ENCODE measurements at places on chromosomes 3 and 15.

GRCh38 chr3:193572426-193572908 is 17.8 kb upstream of the ATP13A4 start:
- peak; percentile 26 for DNase-seq

GRCh38 chr3:142987707-142988106 is 13.7 kb upstream of the U2SURP start:
- no peak for DNase-seq

DNA sequence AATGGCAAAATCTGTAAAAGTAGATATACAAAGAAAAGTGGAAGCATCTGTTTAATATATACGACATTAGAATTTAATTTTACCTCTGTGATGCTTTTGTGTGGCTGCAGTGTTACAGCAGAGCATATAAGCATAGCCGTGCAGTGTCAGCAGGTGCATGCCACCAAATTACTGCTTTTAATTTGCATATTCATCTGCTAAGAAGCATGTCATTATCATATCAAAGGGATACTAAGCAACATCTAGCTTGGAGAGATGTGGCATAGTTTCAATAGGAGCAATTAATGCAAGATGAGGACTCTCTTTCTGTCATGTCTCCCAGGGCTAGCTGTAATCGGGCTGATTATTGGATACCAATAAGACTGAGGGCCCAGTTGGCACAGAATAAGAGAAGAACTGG is 214.4 kb upstream of the SOX2 start:
- no peak for DNase-seq

GRCh38 chr15:99504071-99504822 is 61.5 kb upstream of the MEF2A start:
- DNase-seq: no peak

DNA sequence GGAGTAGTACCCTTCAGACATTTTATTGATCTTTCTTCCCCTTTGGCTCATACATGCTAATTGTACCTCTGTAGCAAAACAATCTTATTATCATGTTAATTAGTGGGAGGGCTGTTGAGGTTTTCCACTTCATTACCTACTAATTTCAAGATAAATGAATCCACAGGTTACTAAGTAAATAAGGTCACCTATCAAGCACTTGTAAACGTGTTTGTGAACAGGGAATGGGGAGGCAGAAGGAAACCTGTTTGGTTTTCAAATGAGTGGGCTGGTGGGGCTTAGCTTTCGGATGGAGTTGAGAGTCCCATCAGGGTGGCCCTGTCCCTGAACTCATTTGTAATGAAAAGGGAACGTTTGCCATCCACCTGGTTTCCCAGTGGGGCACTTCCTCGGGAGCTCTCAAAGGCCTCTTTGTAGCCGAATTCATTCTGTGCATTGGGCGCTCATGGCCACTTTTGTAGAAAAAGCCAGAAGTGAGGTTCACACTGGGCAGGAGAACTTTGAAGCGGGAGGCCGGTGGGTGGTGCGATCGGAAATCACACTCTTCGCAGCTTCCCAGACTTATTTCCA is 419.8 kb upstream of the NR2F2 start:
- no peak for DNase-seq

DNA sequence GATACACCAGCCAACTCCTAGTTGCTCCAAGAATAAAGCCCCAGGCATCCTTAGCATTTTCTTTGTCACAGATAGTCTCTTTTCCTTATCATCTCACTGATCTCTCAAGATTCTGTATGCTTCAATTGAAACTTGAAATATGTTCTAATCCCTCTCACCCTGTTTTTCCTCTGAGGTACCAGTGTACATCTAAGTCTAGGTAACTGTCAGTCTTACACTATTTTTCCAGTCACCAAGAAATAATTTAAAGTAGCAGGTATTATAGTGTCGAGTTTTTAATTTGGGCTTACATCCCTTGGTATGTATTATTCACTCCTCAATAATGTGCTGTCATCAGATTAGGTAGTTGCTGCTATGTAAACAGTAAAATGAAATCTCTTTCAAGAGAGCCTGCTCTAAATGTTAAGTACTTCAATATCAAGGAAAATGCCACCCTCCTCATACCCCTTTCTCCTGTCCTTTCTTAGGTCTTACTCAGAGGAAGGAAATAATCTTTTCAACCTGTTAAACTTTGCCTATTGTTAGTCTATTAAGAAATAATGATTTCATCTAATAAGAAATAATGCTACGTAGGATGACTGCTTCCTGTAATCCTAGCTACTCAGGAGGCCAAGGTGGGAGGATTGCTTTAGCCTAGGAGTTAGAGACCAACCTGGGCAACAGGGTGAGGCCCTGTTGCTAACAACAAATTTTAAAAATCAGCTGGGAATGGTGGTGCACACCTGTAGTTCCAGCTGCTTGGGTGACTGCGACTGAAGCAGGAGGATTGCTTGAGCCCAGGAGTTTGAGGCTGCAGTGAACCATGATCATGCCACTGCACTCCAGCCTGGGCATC is 39.8 kb downstream of the TSC22D2 start:
- no peak for DNase-seq

DNA sequence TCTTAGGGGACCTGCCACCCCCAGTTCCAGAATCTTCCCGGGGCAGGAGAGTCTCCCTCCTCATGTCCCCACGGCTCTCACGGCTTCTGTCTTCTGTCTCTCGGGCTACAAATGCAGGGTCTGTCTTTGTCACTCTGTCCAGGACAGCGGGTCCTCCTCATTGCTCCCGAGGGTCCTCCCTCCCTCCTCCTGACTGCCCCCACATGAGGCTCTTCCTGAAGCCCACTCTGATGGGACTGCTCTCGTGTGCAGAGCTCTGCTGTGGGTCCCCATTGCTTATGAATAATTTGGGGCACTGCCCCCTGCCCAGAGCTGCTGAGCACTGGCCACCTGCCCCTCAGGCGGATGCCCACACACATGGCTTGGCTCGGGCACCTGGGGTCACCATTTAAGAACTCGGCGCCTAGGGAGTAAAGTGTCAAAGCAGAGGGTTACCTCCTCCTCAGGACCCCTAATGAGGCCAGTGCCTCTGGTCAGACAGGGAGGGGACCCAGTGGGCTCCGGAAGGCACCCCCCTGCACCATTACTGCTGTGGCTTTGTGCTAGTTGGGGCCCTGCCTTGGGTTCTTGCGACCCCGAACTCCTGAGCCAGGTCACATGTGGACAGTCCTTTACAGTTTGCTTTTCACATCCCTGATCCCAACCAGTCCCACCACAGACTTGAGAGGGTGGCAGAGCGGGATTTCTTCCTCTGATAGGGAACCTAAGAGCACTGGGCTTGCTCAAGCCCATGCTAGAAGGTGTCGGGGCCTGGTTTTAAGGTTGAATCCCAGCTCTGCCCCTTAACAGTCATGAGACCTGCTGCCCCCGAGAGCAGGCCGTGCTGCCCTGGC is 22.1 kb downstream of the HDAC11 start:
- DNase-seq: no peak

DNA sequence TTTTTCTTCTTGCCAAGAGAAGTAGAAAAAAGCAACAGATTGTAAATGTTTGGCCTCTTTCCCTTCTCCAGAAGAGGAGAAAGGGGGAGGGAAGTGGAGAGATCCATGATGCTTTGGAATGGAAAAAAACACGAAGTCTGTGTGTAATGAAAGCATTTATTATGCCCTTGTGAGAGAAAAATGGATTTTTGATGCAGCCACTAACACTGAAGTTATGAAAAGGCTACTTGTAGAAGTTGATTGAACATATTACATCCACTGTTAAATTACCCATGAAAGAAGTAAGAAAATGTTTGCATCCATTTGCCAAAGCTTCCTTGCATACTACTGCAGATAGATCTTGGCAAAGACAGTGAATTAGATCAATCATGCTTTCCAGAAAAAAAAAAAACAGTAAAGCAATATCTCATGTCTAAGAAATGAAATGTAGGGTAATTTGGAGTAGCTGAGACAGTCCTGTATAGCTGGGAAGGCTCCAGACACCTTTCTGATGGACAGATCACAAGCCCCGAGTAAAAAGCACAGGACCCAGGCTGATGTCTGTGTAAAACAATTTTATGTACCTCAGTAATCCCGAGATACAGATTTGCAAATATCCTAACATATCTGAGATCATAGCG is 295.5 kb downstream of the PLOD2 start:
- DNase-seq: no peak

DNA sequence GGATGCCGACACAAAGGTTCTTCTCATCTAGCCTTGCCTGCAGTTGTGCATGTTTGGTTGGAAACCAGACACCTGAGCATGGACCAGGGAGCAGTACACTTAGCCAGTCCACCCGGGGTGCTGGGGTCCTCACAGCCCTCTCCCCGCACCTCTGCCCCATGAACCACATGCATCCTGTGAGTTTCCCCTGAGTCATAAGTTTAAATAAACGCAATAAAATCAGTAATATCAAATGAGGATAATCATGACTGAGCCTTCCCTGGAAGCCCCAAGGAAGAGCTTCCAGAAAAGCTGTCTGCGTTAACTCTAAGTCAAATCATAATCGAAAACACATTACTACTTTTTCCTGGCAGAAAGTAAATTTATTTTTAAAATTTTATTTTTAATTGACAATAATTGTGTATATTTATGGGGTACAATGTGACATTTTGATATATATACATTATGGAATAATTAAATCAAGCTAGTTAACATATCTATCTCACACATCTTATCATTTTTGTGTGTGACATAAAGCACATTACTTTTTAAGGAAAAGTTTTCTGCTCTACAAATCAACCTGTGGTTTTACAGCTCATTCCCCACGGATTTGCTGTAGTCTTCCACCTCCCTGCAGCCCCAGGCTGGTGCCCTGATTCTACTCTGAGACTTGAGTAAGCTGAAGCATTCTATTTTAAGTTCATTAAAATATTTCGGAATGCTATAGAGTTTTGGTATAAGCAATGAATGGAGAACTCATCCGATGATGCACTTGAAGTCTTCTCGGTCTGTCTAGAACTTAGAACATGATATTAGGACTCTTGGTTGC is 166.0 kb upstream of the EIF1B start:
- DNase-seq: no peak

DNA sequence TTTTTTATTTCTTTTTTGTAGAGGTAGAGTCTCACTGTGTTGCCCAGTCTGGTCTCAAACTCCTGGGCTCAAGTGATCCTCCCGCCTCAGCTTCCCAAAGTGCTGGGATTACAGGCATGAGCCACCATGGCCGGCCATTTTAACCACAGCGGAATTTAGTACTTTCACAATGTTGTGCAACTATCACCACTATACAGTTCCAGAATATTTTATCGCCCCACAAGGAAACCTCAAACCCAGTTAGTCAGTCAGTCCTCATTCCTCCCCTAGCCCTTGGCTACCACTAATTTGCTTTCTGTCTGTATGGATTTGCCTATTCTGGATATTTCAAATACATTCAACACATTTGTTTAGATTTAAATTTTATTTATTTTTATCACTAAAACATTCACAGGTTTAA is 15.5 kb upstream of the HOMER2 start:
- no peak for DNase-seq

DNA sequence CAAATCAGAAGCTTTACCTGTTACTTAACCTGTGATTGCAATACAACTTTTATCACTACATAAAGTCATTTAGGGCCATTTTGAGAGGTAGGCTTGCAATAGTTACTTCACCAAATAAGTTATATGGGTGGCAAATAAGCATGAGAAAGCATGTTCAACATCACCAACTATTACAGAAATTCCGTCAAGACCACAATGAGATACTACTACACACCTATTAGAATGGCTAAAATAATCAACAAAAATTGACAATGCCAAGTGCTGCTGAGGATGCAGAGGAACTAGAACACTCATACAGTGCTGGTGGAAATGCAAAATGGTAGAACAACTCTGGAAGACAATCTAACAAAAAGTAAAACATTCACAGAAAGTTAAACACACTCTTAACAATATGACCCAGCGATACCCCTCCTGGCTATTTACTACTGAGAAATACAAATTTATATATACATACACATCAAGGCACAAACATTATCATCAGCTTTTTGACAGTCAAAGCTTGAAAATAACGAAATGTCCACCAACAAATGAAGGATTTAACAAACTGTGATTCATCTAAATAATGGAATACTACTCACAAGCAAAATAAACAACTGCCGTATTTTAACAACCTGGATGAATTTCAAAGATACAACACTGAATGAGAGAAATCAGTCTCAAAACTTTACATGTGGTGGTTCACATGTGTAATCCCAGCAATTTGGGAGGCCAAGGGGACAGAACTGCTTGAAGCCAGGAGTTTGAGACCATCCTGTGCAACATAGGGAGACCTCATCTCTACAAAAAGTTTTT is 82.9 kb downstream of the MYO9A start:
- no peak for DNase-seq

DNA sequence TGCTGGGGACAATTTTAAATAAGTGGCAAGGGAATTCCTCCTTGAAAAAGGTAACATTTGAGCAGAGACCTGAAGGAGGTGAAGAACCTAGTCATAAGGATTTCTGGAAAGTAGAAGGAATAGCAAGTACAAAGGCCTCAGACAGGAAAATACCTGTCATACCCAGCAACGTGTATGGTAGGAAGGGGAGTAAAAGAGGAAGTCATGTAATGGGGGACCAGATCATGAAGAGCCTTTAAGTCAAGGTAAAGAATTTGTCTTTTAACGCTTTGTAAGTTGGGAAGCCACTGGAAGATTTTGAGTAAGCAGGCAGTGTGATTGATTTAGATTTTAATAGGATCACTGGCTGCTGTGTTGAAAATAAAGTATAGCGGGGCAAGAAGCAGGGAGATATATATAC is 43.4 kb upstream of the FAH start:
- DNase-seq: no peak

GRCh38 chr3:50275141-50275995 is 3.5 kb upstream of the LSMEM2 start:
- no peak for DNase-seq

GRCh38 chr15:51536965-51537574 is 85.5 kb downstream of the DMXL2 start:
- DNase-seq: no peak
